CD4-positive, alpha-beta T cell treated with Interleukin-17A for 1 hour (primary cell): ENCODE measurements at places on chromosomes 3 and 15.

- no peak for DNase-seq
Measured at GRCh38 chr3:185764980-185765370, 59.9 kb downstream of the IGF2BP2 start.

GRCh38 chr3:33067484-33067883 lies 29.5 kb downstream of the GLB1 start:
- peak; percentile 62 for DNase-seq

DNA sequence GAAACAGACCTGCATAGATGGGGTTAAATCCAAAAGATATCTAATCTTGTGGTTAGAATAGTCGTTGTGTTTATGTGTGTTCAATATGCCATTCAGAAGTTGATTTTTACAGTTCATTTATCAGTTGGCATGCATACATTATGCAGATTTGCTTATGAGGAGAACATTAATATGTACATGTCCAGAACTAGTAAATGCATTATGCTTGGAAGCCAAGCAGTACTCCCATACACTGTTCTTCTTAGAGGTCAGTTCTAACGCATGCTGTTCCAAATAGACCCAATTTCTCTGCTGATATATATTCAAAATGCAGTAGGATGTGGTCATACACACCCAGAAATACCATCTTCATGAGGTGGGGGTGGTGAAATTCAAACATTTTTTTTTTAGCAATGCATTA lies 956 bp downstream of the FGF12 start:
- DNase-seq, result no peak

GRCh38 chr15:33494306-33494705 lies 183.5 kb downstream of the RYR3 start:
- DNase-seq, result no peak

DNA sequence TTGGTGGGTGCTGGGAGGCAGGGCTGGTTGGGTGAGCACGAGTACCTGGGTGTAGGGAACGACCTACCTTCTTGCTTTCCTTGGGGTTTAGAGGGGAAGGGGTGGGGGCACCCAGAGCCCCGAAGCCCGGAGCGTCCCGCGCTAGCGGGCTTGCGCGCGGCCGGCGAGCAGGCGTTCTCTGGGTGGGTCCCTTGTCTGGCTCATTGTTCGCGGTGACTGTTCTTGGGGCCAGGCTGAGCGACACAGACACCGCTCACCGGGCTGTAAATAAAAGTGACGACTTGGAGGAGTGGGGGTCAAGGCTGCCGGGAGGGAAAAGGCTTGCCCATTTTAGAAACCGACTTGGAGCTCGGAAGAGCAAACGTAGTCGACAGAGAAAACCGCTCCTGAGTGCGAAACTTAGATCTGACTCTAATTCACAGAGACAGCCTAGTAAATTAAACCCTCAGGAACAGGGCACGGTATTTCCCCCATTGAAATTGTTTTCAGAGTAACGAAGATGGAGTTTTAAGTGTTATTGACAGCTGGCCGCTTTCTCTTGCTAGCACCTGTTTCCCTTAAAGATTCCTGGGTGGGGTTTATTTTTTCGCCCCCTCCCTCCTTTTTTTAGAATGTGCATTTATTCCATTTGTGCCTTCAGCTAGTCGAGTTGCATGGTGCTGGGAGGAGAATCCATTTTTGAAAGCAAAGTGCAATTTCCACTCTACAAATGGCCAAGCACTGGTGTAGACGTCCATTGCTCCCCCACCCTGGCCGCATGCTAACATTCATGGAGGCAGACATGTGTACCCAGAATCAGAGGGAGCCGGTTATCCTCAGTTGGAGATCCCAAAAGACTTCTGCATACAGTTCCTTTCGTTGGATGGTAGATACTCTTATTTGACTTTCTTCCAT lies 532.1 kb upstream of the SEMA6D start:
- DNase-seq, result no peak

DNA sequence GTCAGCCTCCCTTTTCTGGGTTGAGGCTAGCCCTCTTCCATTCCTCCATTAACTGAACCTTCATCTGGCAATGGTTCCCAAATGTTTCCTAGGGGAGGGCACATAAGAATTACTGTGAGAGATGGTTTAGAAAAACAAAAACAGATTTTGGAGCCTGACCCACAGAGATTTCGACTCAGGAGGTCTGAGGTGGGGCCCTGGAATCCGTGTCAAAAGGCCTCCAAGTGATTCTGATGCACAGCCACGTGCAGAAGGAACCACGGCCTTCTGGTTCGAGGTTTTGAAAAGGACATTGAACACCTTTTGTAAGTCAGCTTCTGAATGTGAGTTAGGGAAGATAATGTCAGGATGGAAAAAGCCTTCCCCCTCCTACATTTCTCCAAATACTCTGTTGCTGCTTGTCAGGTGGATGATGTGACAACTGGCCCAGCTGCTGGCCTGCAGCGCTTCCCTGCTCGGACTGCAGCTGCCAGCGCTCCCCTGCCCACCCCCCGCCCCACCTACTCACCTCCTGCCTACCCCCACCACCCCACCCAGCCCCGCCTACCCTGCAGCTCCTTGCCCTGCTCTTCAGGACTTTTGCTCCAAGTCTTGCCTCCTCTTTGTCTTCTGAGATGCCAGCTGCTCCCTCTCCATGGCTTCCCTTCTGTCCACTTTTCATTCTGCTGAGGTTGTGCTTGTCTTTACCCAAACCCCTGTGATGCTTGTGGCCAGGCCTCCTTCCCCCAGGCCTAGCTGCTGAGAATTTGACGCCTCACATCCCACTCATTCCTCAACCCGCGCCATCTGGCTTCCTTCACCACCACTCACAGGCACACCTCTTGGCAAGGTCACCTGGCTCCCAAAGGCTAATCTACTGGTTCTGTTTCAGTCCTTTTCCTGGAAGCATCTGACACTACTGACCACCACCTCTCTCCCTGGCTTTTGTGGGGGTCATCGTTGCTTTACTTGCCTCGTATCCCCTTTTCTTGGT lies 6.6 kb downstream of the EHD4 start:
- DNase-seq, result no peak

DNA sequence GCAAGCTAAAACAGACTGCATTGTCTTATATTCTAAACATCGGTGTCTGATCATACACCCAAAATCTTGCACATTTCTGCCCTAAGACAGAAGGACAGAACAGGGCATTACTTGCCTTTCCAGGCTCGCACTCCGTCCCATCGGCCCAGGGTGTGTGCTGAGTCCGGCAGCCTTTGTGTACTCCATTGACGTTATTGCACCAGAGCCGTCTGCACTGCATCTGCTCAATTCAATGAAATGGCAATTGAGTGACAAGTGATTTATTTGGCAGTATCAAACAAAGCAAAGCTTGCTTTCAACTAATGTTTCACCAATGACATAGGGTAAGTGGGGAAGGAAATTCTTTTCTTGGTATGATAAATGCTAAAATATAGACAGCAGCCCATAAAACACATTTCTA lies 40.0 kb downstream of the ADAMTS9 start:
- no peak for DNase-seq

DNA sequence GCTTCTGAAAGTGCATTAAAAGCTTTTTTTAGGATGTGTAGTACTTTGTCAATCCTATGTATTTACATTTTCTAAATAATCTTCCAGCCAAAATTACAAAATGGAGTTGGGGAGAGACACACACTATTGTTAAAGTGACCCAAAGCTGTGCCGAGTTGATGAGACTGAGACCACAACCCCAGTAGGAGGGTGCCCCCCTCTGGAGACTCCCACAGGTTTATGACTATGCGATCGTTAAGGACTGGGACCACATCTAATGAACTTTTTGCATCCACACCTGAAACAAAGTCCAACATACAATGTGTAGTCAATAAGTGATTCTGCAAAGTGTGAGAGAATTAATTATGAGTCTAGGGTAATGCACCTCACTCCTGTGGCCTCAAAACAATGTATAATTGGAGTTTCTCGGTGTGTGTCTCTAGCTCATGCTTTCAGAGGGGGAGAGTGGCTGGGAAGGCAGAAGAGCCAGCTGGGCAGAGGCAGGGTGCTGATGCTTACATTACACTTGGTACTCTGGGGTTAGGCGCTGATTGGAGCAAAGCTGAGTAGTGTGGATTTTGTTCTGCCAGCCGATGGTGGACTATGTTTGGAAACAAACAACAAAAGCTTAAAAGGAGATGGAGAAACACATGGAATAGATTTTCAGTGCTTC lies 102.8 kb downstream of the KCNH8 start:
- no peak for DNase-seq

- no peak for DNase-seq
Measured at GRCh38 chr15:44029940-44030568, 165.0 kb downstream of the FRMD5 start.

- DNase-seq, result no peak
Measured at GRCh38 chr3:81699536-81700320, 61.7 kb downstream of the GBE1 start.

GRCh38 chr3:123658118-123658851 lies 73.4 kb upstream of the HACD2 start:
- no peak for DNase-seq

DNA sequence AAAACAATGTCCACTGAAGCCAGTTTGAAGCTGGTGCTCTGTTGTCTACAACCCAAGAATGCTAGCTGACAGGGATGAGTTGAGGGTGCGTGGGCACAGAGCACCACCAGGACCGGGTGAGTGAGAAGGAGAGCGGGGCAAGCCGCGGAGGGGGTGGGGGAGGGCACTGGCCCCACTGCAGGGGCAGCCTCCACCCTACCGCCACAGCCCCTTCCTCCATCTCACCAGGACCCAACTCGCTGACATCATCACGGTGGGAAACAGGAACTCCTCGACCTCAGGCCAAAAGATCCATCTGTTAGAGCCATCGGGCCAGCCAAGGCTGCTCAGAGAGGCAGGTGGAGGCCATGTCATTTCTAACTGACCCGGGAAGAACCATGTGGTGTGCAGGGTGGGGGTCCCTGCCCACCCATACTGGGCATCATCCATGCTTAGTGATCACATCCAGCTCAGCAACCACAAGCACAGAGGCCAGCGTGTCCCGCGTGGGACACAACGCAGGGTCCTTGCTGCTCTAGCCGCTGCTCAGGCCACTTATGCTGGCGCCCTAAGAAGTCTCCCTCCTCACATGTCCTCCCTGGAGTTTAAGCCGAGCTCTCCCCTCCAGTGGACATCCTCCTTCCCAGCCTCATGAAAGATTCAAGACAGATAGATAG lies 57.6 kb upstream of the GATA2 start:
- DNase-seq, result no peak

- no peak for DNase-seq
Measured at GRCh38 chr3:61853912-61854311, 292.5 kb downstream of the PTPRG start.

DNA sequence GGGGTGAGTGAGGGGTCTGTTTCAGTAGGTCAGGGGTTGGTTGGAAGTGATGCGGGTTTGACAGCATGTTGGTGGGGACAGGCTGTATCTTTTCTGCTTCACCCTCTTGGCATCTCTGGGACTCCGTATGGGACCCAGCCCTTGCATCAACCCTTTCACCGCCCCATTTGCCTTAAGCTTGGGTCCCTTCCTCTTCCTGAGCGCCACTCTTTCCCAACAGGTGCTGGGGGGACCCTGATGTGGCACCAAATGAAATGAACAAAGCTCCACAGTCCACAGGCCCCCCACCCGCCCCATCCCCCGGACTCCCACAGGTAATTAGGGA lies 1.1 kb downstream of the EIF4G1 start:
- DNase-seq, result no peak

DNA sequence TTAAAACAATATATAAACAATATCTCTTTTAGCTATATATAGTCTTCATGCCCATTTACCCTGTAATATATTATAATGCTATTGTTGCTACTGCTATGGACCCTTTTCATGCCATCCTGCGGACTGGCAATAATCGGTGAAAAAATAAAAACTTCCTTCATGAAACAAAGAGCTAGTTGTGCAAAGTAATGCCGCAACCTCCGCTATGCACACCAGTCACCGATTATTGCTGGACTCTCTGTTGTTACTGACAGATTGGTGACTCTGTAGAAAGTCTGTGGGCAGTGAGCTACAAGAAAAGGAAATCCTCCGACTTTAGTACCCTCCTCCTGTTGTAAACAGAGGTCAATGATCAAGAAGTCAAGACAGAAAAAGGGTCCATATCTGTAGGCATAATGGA lies 17.9 kb upstream of the ICE2 start:
- no peak for DNase-seq

GRCh38 chr3:84304214-84304613 lies 654.6 kb upstream of the CADM2 start:
- no peak for DNase-seq

- no peak for DNase-seq
Measured at GRCh38 chr3:89108291-89108550, 800 bp downstream of the EPHA3 start.

DNA sequence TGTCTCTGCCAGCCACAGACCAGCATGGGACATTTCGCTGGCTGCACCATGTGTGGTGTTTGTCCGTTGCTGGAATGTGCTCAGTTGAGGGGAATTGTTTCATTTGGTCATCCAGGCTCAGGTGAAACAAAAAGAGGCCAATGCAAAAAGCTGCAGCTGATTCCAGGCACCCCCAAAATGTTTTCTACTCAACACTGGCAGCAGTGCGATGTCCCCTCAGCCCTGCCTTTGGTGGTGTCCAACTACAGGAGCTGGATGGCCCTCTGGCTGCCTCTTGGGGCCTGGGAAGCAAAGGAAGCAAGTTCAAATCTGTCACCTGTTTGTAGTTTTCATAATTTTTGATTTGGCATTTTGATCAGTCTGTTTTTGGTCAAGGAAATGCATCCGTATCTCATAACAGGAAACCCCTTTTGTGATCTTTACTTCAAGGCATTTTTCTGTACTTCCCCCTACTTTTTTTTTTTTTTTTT lies 141.8 kb downstream of the EEFSEC start:
- DNase-seq, result peak; percentile 59

GRCh38 chr3:177037241-177037640 lies 160.0 kb downstream of the TBL1XR1 start:
- DNase-seq, result no peak

DNA sequence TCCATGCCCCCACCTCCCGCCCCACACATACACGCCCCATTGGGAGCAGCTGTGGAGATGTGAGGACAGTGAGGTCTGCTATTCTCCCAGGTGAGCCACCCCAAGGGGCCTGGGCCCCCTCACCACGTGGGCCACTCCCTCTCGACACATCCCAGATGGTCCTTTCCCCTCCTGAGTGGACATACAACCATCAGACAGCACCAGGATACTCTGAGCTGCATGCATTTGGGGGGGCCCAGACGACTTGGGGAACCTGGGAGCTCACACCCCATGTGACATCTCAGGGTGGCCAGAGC lies 17.5 kb downstream of the FBLN2 start:
- DNase-seq, result no peak

- DNase-seq, result no peak
Measured at GRCh38 chr3:36776436-36776835, 12.1 kb upstream of the DCLK3 start.

DNA sequence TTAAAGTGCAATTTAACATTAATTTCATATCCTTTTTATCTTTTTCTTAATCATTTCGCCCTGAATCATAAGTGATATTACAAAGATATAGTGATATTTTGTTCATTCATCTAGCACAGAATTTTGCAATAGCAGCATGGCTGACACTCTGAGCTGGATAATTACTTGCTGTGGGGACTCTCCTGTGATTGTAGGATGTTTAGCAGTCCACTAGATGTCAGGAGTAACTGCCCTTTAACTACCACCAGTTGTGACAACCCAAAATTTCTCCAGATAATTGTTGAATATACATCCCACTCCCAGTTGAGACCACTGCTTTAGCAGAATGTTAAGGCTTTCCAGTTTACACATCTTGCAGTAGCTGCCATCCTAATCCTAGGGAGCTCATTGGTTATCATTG lies 196.8 kb upstream of the MBNL1 start:
- peak; percentile 55 for DNase-seq
